Tibial nerve (tissue), 4 donors: ENCODE measurements at places on chromosomes 13 and 19. TPM values are rescaled to one million over a fixed set of nuclear protein-coding genes. Genes with fewer than 3 reads are reported as not detected.

- H3K4me1 ChIP-seq = peaks cover 39% of the 10 kb centered on the region
- H3K36me3 ChIP-seq = peaks cover 3% of the 10 kb centered on the region
- H3K4me3 ChIP-seq = no peak overlapping the region
- no peaks in the 10 kb centered on the region for H3K27me3 ChIP-seq
- no peak for DNase-seq
- H3K27ac ChIP-seq = no peak overlapping the region
Measured at GRCh38 chr19:51694318-51695085, 1.4 kb downstream of the SPACA6 start.

GRCh38 chr19:45094137-45094536, 1.2 kb downstream of the PPP1R37 start:
- no peaks in the 10 kb centered on the region for H3K36me3 ChIP-seq
- H3K4me1 ChIP-seq = no peaks in the 10 kb centered on the region
- peak overlapping the region; percentile 87 for H3K4me3 ChIP-seq
- no peaks in the 10 kb centered on the region for H3K27me3 ChIP-seq

- H3K4me3 ChIP-seq = no peak overlapping the region
- no peak overlapping the region for H3K27ac ChIP-seq
- no peaks in the 10 kb centered on the region for H3K36me3 ChIP-seq
Measured at GRCh38 chr19:44662691-44663385, 8.4 kb upstream of the CEACAM19 start.

DNA sequence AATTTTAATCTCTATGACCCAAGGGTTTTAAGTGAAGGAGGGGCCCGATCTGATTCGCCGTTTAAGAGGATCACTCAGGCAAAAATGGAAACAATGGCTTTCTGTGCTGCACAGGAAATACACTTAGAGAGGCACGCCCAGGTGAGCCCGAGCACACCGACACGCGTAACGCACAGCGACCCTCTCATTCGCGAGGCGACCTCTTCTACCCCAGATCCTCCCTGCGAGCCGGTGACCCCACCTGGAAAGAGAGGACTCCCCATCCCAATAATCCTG, 216 bp downstream of the SH2D3A start:
- H3K4me3 ChIP-seq = no peak overlapping the region
- no peak for DNase-seq
- H3K36me3 ChIP-seq = no peaks in the 10 kb centered on the region
- H3K27ac ChIP-seq = no peak overlapping the region

GRCh38 chr19:7932276-7932929, 6.5 kb upstream of the CTXN1 start:
- no peak overlapping the region for H3K4me3 ChIP-seq
- no peak overlapping the region for H3K27ac ChIP-seq
- H3K4me1 ChIP-seq = peaks cover 8% of the 10 kb centered on the region
- DNase-seq = no peak
- H3K27me3 ChIP-seq = no peaks in the 10 kb centered on the region
- H3K36me3 ChIP-seq = peaks cover 4% of the 10 kb centered on the region

DNA sequence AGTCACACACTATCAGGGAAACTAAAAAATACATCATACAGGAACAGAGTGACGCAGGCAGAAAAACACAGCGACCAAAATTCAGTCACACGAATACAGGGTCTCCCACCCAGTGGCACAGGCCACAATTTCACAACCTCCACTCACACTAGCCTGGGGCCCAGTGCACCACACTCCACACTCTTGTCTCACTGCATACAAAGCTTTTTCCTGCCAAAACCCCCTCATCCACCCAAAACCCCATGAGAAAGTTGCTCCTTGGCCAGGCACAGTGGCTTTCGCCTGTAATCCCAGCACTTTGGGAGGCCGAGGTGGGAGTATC, 1.2 kb downstream of the S1PR5 start:
- H3K27me3 ChIP-seq = peaks cover 97% of the 10 kb centered on the region
- H3K27ac ChIP-seq = no peak overlapping the region

- DNase-seq = no peak
- H3K27me3 ChIP-seq = no peaks in the 10 kb centered on the region
- no peaks in the 10 kb centered on the region for H3K4me1 ChIP-seq
- H3K27ac ChIP-seq = no peak overlapping the region
- H3K4me3 ChIP-seq = no peak overlapping the region
- H3K36me3 ChIP-seq = no peaks in the 10 kb centered on the region
Measured at GRCh38 chr19:51470966-51471365, 7.4 kb upstream of the CEACAM18 start.

DNA sequence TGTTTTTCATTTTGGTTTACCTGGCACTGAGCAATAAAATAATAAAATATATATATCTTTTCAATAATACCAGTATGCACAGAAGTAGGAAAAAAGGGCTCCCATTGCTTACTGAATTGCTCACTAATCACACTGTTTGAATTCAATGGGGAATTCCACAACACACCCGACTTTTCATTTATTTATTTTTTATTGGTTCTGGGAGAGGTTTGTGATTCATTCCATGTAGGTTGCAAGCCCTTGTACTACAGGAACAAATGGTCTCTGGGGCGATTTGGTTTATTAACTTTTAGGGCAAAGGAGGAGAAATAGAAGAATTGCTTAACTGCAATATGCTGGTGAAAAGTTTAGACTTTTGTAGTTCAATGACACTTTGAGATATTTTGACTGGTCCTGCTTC, 207.4 kb downstream of the DCT start:
- no peak overlapping the region for H3K27ac ChIP-seq
- H3K27me3 ChIP-seq = no peaks in the 10 kb centered on the region
- peaks cover 5% of the 10 kb centered on the region for H3K4me1 ChIP-seq
- no peaks in the 10 kb centered on the region for H3K36me3 ChIP-seq
- no peak for DNase-seq

GRCh38 chr13:112453874-112454647, 77.9 kb downstream of the SPACA7 start:
- no peaks in the 10 kb centered on the region for H3K4me1 ChIP-seq
- H3K36me3 ChIP-seq = no peaks in the 10 kb centered on the region
- no peak for DNase-seq
- no peaks in the 10 kb centered on the region for H3K27me3 ChIP-seq
- no peak overlapping the region for H3K27ac ChIP-seq
- H3K4me3 ChIP-seq = no peak overlapping the region

DNA sequence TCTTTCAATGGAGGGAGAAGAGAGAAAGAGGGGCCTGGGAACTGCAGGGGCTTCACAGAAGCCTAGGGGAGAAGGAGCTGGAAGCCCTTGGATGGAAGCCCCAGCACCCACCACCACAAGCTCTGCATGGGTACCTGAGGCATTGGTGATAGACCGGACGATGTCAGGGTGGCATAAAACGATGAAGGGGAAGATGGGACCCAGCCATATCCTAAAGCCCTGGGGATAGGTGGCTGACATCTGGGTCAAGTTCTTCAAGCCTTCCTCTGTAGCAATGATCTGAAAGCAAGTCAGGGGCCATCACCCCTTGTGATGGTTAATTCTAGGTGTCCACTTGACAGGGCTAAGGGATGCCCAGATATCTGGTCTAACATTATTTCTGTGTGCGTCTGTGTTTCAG, 11.2 kb upstream of the OR10H5 start:
- H3K27ac ChIP-seq = no peak overlapping the region
- DNase-seq = no peak
- peaks cover 8% of the 10 kb centered on the region for H3K4me1 ChIP-seq
- no peak overlapping the region for H3K4me3 ChIP-seq

GRCh38 chr19:41159881-41160280, 33.1 kb upstream of the CYP2S1 start:
- H3K4me1 ChIP-seq = no peaks in the 10 kb centered on the region
- H3K27ac ChIP-seq = no peak overlapping the region
- DNase-seq = no peak
- H3K27me3 ChIP-seq = no peaks in the 10 kb centered on the region
- no peaks in the 10 kb centered on the region for H3K36me3 ChIP-seq
- H3K4me3 ChIP-seq = no peak overlapping the region

- H3K4me3 ChIP-seq = no peak overlapping the region
- H3K4me1 ChIP-seq = no peaks in the 10 kb centered on the region
- H3K27ac ChIP-seq = no peak overlapping the region
- no peak for DNase-seq
Measured at GRCh38 chr13:25489238-25489637, 117.5 kb downstream of the ATP8A2 start.

- no peaks in the 10 kb centered on the region for H3K27me3 ChIP-seq
- no peak overlapping the region for H3K27ac ChIP-seq
Measured at GRCh38 chr19:27858981-27859581, 1353.9 kb downstream of the UQCRFS1 start.

DNA sequence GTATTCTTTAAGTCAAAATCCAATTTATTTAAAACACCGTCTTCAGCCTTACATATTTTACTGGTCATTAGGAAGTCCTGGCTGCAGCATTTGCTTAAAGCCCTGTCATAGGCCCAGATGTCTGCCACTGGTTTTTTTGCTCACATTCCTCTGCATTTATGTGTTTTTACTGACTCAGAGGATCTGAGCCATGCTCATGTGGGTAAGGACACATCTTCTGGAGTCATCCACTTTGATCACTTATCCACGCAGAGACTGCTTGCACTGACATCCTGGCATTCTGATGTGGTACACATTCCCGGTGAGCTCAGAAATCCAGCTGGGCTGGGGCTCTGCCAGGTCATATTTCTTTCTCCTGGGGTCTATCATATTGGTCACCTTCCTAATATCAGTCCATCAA, 531.7 kb upstream of the ARGLU1 start:
- no peak overlapping the region for H3K4me3 ChIP-seq
- DNase-seq = no peak
- no peaks in the 10 kb centered on the region for H3K36me3 ChIP-seq
- no peaks in the 10 kb centered on the region for H3K27me3 ChIP-seq
- H3K27ac ChIP-seq = no peak overlapping the region

Gene SHANK1
- not detected for total RNA-seq

Gene CRX
- total RNA-seq = not detected

Gene CYP4F2
- not detected for total RNA-seq

Gene KASH5
- not detected for total RNA-seq

Gene WDR88
- total RNA-seq = not detected

Gene MCEMP1
- total RNA-seq = not detected

Gene GSK3A
- 34.5 TPM for total RNA-seq

Gene URAD
- total RNA-seq = not detected

Gene NDUFA11
- total RNA-seq = 246 TPM

Gene ASF1B
- 2.3 TPM for total RNA-seq

Gene DMWD
- total RNA-seq = 47.5 TPM

Gene ZNF560
- not detected for total RNA-seq

Gene ZNF221
- 3.6 TPM for total RNA-seq

Gene WDR87
- total RNA-seq = not detected

Gene IRS2
- 60.9 TPM for total RNA-seq

Gene GZMM
- total RNA-seq = not detected
